ENCODE measurements at places on chromosomes 2 and 18.

GRCh38 chr2:234950730-234951663 lies 820 bp upstream of the SH3BP4 start:
- no peak for DNase-seq

DNA sequence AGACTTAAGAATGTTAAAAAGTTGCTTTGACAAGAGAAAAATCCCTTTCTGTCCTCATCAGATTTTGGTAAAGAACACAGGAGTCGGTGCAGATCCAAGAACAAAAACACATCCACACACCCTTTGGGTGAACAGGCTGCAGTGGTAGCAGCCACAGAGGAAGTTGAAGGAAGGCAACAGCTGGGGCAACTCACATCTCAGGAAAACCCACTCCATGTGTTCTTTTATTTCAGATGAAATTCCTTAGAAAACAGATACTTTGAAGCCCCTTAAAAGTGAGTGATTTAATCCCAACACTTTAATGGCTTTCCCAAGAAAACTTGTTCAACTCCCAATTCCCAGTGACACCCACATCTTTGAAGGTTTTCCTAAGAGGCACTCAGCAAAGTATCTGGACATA lies 271.3 kb downstream of the ICOS start:
- no peak for DNase-seq

DNA sequence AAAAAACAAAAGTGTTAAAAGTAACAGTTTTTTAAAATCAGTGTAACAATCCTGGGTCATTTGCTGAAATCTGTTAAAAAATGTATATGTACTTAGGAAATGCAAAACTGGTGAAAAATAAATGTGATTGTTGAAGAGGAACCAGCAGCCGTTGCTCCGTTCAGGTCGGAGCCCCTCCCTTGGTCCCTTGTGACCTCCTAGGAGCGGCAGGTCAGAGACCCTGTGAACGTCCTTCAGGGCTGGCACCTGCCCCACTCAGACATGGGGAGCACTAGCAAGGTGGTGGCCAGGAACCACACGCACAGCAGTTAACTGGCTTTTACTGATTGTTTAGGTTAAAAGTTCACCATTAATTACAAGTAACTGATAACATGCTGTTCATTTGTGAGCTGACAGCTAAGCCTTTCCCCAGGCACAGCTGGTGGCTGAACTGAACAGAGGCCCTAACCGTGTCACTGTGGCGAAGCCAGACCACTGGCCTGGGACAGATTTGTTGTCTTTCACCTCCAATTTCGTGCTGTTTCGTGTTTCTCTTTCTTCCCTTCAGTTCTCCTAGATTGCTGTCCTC lies 159.2 kb upstream of the ALKAL2 start:
- DNase-seq: no peak

DNA sequence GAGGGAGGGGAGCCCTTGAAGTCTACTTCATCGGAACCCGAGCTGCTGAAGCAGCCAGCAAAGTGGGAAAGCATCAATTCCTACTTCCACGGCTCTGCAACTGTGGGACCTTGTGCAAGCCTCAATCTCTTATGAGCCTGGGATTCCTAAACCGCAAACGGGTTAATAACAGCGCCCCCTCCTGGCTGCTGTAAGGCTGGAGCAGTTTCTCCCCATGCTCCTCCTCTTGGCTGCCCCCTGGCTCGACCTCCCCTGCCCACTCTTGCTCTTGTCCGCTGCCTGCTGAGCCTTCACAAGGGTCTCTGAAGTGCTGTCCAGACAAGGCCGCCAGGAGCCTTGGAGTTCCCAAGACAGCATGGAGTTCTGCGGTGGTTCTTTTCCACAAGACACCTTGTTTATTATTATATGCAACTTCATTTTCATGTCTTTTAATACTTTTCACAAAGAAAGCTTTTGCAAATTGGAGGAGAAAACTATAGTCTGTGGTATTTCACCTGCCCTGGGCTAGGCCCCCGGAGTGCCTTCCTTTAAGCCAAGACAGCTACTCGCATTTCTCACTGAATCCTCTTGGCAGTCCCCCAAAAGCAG lies 157.2 kb downstream of the DDX1 start:
- peak; percentile 82 for DNase-seq

- DNase-seq: no peak
These were observed 91.3 kb downstream of the TNS1 start for GRCh38 chr2:217911283-217912097.

- DNase-seq: no peak
These were observed 12.2 kb upstream of the DTNA start for GRCh38 chr18:34697891-34698290.

GRCh38 chr2:44916291-44916690 lies 25.2 kb upstream of the SIX3 start:
- no peak for DNase-seq

GRCh38 chr2:8229546-8229986 lies 452.3 kb upstream of the ID2 start:
- DNase-seq: no peak

DNA sequence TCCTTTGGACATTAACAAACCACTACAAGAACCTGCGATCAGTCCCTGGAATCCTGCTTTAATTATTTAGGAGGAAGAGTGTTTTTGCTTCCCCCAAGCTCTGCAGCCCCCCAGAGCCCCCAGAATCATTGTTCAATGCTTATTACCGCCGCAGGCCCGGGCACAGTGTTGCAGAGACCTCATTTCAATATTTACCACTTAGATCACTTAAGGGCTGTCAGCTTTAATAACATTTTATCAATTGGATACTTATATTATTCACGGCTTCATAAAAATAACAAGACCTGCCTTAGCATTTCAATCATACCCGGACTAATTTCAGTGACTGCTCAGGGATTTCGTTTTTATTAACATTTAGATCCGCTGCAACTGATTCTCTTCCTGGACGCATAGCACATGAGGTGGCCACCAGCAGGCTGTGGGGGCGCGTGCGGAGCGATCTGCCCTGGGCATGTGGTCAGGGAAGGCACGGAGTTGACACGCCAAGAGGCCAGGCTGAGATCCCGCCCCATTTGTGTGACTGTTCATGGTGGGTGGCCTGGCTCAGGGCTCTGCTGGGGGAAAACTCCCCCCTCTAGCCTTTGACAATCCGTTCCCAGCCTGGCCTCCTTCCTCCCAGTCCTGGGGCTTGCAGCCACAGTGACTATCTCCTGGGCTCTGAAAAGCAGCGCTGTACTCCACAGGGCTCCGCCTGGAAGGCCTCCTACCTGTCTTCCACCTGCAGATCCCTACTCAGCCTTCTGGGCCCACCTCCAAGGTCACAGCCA lies 267.6 kb downstream of the SRBD1 start:
- DNase-seq: no peak
